Jurkat, Clone E6-1 (cell line): ENCODE measurements at places on chromosomes 12 and 14.

GRCh38 chr12:92530706-92531105, 172.1 kb upstream of the PLEKHG7 start:
- DNase-seq = no peak

DNA sequence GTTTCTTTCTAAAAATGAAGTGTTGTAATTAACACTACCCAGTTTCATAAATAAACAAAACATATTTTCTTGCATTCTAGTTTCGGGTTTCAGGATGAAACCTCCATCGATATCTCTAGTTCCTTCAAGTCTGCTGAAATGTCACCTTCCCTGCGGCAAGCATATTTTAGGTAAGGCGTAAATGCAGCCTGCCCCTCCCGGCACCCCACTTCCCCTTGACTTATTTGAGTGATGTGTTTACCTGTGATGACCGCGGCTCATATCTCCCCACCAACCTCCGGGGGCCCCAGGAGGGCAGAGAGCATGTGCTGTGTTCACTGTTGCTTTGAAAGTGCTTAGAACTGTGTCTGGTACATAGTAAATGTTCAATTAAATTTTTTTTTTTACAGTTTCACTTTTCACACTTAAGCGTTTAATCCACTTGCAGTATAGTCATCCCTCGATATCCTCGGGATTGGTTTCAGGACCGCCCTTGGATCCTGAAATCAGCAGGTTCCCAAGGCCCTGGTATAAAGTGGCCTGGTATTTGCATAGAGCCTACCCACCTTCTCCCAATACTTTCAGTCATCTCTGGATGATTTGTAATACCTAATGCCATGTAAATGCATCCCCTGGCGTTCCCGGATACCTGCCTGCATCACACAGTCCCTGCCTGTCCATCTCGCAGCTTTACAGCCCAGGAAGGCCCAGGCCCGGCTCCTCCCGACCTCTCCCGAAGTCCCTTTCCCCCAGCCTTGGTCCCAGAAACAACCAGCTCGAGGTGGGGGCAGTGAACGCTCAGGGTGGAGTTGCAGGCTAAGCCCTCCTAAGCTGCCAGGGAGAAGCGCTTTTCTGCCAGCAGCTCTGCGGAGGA, 40.2 kb upstream of the FBRSL1 start:
- no peak for DNase-seq

GRCh38 chr14:55705651-55706364, 125.8 kb downstream of the KTN1 start:
- peak; percentile 38 for DNase-seq

GRCh38 chr12:40499856-40500255, 192.4 kb upstream of the CNTN1 start:
- DNase-seq = no peak

GRCh38 chr14:50744231-50744630, 76.1 kb upstream of the SAV1 start:
- DNase-seq = no peak

- no peak for DNase-seq
Measured at GRCh38 chr14:50528000-50528399, 4.4 kb downstream of the MAP4K5 start.
